T-helper 1 cell (primary cell): ENCODE measurements at places on chromosomes 6 and 20.

DNA sequence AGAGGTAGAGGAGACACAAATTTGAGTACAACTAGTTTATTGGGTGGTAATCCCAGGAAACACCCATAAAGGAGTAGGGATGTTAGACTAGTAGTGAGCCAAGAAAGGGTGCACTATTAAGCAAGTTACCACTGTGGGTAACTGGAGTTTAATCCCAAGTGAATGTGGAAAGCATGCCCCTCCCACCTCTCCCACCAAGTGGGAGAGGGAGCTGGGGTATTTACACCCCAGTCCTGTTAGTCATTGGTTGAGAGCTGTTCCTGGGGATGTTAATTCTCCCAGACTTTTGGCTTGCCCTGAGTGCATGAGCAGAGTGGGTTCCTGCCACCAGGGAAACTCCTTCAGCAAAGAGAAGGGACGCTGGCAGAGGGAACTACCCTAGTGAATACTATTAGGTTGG is 49.2 kb upstream of the ZFP64 start:
- no peak for DNase-seq

DNA sequence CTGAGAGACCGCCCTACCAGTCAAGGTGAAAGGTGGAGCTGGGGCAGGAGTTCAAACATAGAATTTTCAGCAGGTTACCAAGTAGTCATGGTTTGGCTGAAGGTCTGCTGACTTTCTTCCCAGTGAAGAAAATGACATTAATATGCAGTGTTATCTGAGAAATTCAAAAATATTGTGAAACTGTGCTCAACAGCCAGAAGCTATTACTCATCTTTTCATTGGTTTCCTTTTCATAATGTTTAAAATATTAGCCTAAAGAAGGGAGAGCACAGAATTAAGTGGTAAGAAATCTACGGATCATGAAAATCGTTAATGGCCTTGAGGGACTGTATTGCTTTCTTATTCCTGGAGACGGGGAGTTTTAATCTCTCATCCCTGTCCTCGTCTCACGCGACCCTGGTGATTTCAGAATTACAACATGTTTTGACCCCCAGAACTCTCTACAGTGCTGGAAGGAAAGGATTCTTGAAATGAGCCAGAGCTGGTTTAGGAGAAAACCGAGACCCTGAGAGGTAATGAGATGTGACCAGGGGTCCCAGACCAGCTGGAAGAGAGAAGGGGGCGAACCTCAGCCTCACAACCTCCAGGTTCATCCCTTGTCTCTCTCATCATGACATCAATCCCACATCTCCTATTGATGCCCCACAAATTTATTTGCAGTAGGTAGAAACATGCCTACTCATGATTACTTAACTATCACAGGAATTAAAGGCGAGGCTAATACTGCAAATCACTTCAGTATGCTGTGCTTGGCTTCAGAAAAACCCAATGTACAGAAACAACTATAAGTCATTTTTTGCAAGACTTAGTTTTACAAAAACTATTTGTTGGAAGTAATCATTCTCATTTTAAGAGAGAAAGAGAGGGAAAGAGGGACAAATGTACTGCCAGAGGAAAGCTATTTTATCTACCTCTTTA is 209.5 kb downstream of the FNDC1 start:
- DNase-seq, result no peak

DNA sequence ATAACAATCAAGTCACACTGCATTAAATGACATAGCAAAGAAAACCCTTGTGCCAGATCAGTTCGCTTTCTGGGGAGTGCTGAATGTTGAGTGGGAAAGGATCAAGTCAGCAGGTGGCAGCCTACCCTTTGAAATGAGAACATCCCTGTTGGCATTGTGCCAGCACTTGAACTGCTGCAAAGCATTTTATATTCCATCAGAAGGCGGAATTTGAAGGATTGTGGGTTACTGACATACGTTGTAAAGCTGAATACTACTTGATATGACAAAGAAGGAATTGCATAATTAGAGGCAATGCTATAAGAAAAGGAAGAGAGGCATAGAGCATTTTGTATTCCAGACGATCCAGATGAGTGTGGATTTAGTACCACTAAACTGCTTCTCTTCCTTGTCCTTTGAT is 26.5 kb downstream of the BCKDHB start:
- no peak for DNase-seq

- DNase-seq, result no peak
Measured at GRCh38 chr20:6265204-6265904, 142.5 kb upstream of the FERMT1 start.

- DNase-seq, result no peak
Measured at GRCh38 chr6:117557951-117558350, 44.4 kb downstream of the GOPC start.

GRCh38 chr20:62611819-62612218 is 30.5 kb upstream of the SLCO4A1 start:
- DNase-seq, result no peak

DNA sequence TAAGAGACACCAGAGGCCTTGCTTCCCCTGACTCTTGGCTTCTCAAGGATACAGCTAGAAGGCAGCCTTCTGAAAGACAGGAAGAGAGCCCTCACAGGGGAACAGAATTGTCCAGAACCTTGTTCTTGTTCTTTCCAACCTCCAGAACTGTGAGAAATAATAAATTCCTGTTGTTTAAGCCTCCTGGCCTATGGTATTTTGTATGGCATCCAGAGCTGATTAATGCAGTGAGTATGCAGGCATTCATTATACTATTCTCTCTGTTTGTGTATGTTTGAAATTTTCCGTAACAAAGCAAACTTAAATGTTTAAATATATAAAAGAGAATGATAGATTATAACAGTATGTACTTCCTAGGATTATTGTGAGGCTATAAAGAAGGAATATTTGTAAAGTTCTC is 903.4 kb upstream of the FLRT3 start:
- no peak for DNase-seq

DNA sequence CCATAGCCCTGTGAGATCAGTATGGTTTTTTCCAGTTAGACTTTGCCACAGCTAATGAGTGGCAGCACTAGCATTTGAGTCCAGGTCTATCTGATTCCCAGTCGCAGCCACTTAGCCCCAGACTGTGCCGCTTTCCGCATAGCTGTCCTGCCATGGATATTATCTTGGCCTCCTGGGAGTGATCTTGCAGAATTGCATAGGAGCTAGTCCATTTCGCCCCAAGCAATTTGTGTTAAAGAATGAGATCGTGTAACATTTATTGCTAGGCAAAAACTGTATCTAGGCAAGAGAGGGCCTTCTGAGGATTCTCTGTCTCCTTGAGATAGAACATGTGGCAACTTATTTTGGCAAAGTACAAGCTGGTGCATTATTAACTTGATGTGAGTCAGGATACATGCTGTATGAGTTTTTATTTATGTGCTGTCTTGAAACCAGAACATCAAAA is 74.2 kb downstream of the EZR start:
- DNase-seq, result no peak

- no peak for DNase-seq
Measured at GRCh38 chr6:114862819-114863218, 520.0 kb upstream of the HS3ST5 start.

- DNase-seq, result peak; percentile 10
Measured at GRCh38 chr20:49850463-49851230, 38.0 kb downstream of the SLC9A8 start.

DNA sequence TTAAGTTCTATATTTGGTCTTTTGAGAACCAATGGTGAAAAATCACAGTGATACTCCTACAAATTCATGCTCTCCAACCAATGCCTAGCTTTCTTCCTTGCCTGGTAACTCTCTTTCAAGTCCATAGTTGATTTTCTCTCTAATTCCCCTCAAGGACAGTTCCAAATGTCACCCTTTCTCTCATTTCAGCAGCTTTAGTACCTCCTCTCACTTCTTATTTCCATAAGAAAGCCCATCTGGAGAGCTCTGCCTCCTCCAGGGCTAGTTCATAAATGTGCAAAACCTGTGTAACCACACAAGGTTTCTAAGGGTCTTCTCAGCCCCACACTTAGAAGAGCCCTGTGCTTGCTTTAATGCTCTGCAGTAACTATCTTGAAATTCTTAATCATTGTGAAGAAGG is 155.4 kb upstream of the PLCB4 start:
- no peak for DNase-seq

- DNase-seq, result no peak
Measured at GRCh38 chr6:156776470-156776839, 723 bp upstream of the ARID1B start.

GRCh38 chr6:137903933-137904821 is 37.1 kb downstream of the TNFAIP3 start:
- no peak for DNase-seq

DNA sequence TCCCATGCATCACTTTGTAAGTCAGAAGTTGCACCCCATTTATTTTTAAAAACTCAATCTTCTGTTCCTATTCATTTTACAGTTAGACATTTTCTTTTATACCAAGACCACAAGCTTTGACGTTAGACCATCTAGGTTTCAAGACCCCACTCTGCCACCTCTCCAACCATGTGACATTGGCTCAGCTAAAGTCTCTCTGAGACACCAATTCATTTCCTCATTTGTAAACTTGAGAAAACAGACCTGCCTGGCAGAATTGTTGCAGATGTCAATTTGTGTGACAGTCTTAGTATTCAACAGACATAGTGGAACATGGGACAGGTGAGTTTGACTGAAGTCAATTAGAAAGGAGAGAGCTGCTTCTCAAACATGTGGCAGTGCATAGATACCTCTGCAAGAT is 55.6 kb upstream of the CSE1L start:
- no peak for DNase-seq

DNA sequence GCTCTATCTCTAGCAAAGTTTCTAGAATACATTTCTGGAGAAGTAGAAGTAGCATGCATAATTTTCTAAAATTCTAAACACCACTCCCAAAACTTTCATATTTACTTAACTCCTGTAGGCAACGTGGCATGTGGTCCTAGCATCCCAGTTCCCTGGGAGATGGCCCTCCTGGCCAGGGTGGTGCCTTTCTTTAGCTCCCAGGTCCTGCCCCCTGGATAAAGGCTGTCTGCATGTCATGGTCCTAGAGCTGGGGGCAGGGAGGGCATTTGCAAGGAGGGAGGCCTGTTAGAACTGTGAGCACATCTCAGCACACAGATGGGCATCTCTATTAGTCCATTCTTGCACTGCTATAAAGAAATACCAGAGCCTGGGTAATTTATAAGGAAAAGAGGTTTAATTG is 485.6 kb upstream of the SULF2 start:
- DNase-seq, result no peak

DNA sequence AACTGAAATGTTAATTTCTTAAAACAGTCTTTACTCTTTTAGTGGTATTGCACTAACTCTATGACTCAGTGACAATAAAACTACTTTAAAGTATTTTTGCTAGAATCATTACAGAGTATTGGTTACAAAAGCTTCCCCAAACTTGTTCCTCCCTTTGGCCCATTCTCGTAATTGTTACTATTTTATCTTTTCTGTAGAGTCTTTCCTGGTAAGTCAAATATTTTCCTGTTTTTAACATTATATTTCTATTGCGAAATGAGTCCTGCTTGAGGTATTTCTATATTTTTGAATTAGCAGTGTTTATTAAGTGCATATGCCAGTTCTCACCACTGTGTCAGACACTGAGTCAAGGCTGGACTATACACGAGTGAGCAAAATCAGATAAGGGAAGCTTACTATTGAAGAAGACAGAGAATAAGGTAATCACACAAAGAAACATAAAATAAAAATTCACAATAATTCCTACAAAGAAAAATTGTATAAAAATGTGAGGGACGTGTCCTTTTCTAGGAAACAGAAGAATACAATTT is 970.5 kb downstream of the EYS start:
- DNase-seq, result no peak

- no peak for DNase-seq
Measured at GRCh38 chr6:77573843-77574242, 79.0 kb upstream of the MEI4 start.

DNA sequence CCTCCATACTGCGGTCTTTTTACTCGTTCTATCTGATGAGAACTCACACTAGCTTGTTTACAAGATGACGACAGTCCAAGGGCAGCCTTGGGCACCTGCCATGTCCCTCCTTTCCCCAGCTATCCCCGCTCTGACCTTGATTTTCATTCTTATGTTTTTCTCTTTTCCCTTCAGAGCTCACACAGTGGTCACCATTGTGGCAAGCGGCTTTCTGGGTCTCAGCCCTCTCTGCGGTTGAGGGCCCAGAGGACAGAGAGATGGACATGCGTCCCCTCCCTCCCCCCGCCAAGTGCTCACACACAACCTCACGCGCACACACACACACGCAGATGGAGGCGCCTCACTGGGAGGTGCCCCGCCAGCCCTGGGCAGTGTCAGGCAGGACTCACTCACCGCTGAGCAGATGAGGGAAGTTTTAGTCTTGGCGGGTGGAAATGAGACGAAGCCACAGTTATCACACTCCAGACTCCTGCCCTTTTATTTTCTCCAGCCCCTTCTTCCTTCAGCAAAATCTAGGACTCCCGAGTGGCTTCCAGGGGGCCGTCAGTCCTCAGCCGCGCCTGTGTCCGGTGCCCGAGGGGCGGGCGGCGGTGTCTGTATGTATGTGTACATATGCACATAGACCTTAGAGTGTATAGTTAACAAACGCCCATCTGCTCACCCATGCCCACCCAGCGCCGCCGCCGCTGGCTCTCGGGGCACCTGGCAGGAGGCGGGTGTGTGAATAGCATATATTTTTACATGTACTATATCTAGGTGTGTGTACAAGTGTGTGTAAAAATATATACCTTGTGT is 13.8 kb upstream of the MYL9 start:
- no peak for DNase-seq

DNA sequence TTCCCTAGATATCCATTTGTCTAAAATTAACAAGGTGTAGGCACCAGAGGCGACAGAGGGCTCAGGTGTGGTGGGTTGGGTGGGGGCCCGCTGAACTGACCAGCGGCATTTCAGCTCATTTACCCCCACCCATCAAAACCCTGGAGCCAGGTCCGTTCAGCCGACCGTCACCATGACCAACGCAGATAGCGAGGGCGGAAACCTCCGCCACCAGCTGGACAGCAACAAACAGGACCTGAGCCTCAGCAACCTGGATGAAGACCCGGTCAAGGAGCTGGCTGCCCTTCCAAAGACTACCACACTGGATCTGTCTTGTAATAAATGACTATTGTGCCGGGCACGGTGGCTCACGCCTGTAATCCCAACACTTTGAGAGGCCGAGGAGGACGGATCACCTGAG is 120.8 kb upstream of the LGSN start:
- no peak for DNase-seq

- DNase-seq, result no peak
Measured at GRCh38 chr20:54456961-54457360, 18.4 kb upstream of the DOK5 start.
